ENCODE measurements at places on chromosomes 6 and 20.

- no peak for DNase-seq
These were observed 231.8 kb downstream of the SOD2 start for GRCh38 chr6:159461266-159461665.

DNA sequence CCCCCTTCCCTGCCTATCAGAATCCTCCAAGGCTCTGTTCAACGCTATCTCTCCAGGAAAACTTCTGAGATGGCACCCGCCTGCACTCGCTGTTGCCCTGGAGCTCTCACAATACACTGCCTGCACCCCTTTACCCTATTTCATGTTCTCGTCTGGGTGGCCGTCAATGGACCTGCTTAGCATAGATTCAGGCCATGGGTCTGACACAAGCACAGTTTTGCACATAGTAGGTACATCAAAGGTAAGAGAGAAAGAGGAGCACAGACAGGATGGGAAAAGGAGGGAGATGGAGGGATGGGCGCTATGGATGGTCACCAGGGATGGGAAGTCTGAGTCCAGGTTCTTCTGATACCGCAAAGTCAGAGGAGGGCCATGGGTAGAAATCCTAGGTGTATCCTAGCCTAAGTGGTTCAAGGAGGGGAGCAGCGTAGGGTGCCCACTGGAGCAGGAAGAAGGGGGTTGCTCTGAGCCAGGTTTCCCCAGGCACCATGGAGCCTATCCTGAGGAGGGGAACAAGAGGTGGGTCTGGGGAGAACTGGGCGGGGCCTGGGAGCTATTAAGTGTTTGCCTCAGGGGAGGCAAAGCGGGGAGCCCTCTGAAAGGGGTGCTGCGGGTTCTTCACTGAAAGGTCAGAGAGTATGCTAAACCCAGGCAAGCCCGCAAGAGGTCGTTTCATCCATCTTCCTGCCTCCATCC, 89.3 kb downstream of the MRPL14 start:
- no peak for DNase-seq

DNA sequence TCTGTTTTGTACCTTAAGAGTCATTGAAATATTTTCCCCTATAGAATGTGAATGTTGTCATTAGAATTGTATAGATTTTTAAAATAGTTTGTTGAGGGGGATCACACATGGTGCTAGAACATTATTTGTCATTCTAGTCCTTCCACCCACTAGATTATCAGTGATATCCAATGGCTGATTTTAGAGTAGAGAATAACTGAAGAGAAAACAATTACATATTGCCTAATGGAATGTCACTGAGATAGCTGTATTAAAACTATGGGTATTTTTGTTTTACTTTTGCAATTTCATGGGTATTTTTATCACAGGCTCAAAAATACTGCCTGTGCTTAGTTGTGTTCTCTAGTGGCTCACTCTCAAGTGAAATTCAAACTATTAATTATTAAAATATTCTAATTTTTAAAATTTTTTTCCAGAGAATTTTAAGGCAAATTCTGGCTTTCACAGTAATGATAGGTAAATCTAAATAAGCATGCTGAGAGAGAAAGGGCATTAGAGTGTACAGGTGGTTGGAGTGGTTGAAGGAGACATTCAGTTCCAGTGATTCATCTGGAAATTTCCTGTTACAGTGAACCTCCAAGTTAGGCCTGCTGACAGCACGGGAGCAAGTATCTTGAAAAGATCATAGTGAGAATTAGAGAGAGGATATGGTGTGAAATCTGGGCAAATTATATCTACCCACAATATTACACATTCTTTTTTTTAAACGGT, 399.6 kb downstream of the NKAIN2 start:
- no peak for DNase-seq

- DNase-seq: no peak
These were observed 138.7 kb downstream of the RFPL4B start for GRCh38 chr6:112485827-112486212.

- peak; percentile 77 for DNase-seq
These were observed 65.8 kb downstream of the REV3L start for GRCh38 chr6:111417181-111417585.

DNA sequence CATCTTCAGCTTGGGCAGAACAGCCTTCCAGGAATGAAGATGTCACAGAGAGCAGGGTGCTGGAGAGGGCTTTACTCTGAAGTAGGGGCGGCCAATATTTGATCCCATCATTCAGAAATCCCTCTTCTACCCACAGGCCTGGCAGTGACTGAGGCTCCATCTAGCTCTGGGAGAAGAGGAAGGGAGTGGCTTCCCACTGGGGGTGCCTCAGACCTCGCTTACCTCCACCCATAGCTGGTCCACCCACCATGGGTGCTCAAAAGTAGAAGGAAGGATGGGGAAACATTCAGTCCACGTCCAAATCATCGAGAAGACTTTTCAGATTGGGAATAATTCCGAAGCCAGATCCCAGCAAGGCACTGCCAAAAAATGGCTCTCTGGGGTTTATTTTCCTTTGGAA, 11.8 kb upstream of the THBD start:
- no peak for DNase-seq

DNA sequence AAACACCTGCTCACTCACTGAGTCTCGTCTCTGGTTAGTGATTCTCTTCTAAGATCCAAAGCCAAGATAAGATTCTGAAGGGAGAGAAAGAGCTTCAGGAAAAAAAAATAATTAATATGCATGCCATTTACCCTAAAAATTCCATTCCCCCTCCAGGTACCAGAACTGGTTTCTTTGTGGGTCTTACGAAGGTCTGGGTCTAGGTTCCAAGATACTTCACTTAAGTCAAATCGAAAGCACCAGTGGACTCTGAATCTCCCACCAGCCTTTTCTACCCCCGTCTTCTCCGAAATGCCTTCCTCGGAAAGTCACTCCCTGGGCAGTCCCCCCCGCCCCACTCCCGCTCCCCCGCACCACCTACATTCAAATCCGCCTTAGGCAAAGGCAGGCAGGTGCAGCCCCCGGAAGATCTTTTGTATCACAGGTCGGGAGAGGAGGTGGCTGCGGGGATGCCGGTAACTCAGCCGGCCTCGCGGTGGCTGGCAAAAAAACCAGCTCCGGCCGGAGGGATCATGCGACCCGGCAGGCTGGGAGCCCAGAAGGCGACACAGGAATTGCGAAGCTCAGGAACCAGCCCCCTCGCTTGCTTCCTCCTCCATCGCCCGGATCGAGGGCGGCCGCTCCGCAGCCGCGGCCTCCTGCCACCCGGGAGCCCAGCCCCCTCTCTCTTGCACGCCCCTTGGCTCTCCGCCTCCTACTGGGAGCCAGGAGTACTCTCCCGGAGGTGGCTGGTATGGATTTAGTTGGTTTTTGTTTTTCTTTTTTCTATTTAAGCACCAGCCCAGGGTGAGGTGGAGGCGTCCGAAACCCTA, at the start of gene BCL2L1:
TSS of gene BCL2L1 (minus strand) at position 612 of the 812 bp plus-strand sequence. CDS start 650 bp downstream, outside the sequence.
- peak; percentile 72 for DNase-seq

- peak; percentile 9 for DNase-seq
These were observed 27.8 kb downstream of the CCN2 start for GRCh38 chr6:131923356-131923755.

DNA sequence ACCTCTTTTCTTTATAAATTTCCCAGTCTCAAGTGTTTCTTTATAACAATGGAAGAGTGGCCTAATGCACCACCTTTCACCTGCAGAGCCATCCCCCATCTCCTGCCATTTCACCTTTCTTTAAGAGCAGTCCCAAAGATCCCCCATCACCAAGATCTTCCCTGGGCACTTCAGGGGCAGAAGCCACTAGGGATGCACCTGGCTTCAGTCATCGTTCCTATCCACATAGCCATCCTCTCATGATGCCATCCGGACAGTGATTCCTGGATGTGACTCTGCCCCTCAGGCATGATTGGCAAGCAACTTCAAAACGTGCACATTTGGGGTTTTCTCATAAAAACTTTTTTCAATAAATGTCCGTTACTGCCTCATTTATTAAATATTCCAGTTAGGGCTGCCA, 225.9 kb downstream of the TBXT start:
- no peak for DNase-seq

GRCh38 chr6:84645563-84646266, 118.7 kb downstream of the TBX18 start:
- peak; percentile 32 for DNase-seq

DNA sequence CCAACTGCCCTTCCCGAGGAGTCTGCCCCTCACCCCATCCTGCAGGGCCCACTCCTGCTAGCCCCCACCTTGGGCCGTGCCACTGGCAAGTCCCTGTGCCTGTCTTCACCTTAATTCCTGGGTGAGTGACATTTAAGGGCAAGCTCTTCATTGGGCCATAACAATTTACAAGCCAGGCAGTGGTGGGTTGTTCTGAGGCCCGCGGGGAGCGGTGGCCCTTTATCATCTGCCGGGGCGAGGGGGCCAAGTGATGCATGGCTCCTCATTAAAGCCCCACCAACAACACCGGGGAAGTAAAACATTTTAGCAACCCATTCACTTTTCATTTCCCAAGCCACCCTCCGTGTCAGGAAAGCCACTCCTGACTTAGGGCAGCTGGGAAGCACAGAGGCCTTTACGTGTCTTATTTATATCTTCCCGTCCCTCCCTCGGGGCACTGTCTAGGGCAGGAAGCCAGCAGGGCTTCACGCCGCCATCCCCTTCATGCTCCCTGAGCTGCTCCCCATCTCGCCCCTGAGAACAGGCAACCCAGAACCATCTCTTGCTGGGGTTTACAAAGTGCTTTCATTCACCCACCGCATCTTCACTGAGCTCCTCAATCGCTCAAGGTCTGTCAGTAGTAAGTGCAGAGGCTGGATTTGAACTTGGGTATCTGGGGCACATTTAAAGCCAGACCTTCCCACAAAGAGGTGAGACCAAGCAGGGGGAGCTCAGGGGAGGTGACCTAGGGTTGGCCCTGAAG, 55.5 kb upstream of the CCDC167 start:
- DNase-seq: no peak

DNA sequence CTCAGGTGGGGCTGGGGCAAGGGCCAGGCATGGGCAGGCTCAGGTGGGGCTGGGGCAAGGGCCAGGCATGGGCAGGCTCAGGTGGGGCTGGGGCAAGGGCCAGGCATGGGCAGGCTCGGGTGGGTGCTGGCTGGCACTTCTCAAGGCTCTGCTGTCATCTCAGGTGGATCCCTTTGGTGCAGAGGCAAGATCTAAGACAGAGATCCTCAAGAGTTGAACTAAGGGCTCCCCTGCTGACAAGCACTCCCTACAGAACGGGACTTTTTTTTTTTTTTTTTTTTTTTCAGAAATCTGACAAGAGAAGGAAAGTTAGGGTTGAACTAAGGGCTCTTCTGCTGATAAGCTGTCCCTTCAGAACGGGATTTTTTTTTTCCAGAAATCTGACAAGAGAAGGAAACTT, 24.9 kb downstream of the MMP24OS start:
- no peak for DNase-seq

GRCh38 chr20:38880952-38881735, 45.1 kb upstream of the FAM83D start:
- DNase-seq: peak; percentile 38

DNA sequence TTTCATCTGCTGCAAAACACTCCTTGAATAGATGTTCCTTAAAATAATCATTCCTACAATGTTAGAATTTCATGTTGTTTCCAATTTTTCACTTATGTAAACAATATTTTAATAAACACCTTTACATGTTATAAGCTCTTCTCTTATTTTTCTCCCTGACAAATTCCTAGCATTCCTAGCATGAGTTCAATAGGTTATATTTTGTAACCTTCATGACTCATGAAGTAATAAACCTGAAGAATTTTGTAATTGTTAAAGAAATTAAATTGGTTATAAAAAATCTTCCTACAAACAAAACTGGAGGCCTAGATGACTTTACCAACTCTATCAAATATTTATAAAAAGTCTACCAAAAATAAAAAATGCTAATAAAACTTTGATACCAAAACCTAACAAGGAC, 66.3 kb downstream of the NT5E start:
- DNase-seq: no peak

DNA sequence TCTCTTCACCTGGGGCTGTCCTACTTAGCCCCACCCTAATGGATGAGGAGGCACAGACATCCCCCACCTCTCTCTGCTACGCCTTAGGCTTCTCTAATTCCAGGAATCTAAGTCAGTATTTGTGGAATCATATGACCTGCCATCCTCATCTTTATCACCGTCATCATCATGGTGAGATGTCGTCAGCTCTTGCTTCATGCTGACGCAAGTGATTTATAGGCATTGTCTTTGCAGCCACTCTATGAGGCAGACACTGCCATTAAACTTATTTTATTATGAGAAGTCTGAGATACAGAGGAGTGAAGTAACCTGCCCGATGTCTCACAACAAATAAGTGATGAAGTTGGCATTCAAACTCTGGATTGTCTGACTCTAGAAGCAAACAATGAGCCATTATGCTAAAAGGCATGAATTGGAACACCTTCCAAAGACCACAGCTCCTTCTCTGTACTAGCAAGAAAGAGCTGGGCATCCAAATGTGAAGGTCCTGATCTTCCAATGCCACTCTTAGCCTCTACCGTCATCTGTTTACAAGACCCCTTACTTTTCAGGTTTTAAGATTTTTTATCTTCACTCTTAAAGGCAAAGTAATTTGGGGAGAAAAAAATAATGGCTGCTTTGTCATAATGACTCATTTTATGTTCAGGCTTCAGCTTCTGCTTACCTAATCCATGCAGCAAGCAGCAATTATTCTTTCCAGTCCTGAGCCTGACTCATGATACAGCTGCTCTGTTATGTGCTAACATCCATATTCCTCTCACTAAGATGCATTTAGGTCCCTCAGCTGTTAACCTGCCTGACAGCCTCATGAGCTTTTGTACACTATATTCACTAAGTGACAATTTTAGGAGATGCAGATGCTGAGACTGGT, 113.7 kb upstream of the BCLAF1 start:
- DNase-seq: no peak

GRCh38 chr20:34941226-34941625, 14.4 kb downstream of the GSS start:
- DNase-seq: no peak

DNA sequence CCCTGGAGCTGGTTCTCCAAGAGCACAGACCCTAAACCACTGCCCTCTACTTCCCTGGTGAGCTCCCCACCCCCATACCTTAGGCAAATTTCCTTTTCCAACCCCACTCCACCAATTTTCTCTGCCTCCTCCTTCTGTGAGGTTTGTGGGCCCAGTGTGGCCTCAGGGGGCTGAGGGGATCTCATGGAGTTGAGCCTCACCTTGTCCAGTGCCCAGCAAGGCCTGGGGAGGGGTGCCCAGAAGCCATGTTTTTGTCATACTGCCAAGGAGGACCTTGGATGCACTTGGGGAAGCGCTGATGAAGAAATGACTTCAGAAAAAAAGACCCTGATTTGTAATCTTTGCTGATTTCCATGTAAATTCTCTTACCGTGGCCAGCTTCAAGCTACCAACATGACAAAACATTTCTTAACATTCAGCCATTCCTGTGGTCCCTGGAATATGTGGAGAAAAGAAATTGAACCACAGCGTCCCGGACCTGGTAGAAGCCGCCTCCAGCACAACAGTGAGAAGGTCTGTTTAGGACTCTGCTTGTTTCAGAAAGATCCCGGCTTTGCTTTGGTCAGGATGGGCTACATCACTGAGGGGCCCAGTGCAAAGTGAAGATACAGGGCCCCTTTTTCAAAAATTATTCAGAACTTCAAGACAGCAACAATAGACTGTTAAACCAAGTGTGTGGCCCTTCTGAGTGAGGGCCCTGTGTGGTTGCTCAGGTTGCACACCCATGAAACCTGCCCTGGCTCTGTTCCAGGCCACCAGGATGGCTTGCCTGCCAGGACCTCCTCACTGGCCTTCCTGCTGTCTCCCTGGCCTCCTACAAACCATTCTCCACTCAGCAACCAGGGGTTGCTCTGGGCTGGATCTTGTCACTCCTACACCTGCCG, 52.5 kb downstream of the CHMP4B start:
- DNase-seq: no peak

- no peak for DNase-seq
These were observed 94.4 kb upstream of the PRDM1 start for GRCh38 chr6:105991561-105992314.

All from NCI-H446 (cell line).